Spinal cord (tissue), 10 donors: ENCODE measurements at places on chromosomes 5 and 9.
A peak's percentile ranks its signal among the peaks of the same experiment; 100 is the strongest.

DNA sequence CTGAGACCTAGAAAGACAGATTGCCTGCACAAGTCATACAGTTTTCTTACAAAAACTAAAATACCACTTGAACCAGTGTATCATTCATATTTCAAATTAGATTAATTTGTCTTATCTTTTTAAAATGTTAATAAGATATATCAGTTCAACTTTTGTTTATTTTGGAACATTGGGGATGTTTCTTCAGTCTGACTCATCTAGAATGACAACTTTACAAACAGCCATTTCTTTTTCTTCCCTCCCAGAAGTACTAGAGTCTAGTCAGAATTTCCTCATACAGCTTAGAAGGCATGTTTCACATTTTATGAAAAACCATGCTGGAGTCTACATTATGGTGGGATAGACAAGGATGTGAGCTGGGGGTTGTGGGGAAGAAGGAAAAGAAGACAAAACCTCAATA, 262.5 kb downstream of the NFIB start:
- no peak for DNase-seq

- no peak for DNase-seq
Measured at GRCh38 chr9:30039712-30040111, 2344.7 kb upstream of the ACO1 start.

- no peak for DNase-seq
Measured at GRCh38 chr5:3740546-3741373, 145.1 kb downstream of the IRX1 start.

- DNase-seq, result peak; percentile 24
Measured at GRCh38 chr9:104386425-104387069, 117.5 kb upstream of the OR13F1 start.

GRCh38 chr5:31064215-31064614, 129.3 kb upstream of the CDH6 start:
- no peak for DNase-seq

GRCh38 chr9:77598524-77598923, 49.6 kb downstream of the GNA14 start:
- DNase-seq, result peak; percentile 88

DNA sequence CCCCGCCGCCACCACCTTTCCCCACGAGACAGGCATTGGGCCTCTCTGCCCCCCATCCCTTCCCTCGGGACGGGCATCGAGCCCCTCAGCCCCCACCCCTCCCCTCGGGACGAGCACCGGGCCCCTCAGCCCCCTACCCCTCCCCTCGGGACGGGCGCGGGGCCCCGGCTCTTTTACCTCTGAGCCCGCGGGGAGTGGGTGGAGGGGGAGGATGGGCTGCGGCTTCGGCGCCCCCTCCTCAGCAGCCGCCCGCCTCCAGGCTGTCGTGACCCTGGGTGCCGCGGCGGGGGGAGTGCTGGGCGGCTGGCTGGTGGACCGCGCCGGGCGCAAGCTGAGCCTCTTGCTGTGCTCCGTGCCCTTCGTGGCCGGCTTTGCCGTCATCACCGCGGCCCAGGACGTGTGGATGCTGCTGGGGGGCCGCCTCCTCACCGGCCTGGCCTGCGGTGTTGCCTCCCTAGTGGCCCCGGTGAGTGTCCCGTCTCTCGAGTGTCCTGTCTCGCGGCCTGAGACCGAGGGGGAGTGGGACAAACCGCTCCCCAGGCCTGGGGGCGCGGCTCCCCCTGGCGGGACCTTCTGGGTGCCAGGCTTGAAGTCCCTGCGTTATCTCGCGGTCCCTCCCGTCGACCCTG, 791 bp downstream of the SLC2A8 start:
- peak; percentile 57 for DNase-seq

DNA sequence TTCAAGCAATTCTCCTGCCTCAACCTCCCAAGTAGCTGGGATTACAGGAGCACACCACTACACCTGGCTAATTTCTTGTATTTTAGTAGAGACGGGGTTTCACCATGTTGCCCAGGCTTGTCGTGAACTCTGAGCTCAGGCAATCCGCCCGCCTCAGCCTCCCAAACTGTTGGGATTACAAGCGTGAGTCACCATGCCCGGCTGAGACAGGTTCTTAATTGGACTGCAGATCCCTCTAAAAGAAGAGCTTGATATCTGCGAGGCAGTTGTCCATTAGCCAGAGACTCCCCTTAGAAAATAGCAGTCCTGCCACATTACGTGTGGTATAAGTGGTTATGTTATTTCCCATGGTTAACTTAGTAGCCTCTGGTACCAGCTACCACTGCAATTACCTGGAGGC, 46.6 kb upstream of the NPR3 start:
- DNase-seq, result no peak

GRCh38 chr9:85715587-85715986, 26.2 kb downstream of the AGTPBP1 start:
- no peak for DNase-seq

- DNase-seq, result no peak
Measured at GRCh38 chr5:134374232-134374631, 2.9 kb downstream of the UBE2B start.

DNA sequence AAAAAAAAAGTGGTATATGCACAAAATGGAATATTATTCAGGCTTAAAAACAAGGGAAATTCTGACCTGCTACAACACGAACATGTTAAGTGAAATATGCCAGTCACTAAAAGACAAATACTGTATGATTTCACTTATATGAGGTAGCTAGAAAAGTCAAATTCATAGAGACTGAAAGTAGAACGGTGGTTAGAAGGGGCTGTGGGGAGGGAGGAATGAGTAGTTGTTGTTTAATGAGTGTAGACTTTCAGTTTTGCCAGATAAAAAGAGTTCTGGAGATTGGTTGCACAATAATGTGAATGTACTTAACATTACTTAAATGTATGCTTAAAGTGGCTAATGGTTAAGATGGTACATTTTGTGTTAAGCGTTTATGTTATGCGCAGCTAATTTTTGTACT, 79.5 kb upstream of the IL12B start:
- DNase-seq, result no peak

DNA sequence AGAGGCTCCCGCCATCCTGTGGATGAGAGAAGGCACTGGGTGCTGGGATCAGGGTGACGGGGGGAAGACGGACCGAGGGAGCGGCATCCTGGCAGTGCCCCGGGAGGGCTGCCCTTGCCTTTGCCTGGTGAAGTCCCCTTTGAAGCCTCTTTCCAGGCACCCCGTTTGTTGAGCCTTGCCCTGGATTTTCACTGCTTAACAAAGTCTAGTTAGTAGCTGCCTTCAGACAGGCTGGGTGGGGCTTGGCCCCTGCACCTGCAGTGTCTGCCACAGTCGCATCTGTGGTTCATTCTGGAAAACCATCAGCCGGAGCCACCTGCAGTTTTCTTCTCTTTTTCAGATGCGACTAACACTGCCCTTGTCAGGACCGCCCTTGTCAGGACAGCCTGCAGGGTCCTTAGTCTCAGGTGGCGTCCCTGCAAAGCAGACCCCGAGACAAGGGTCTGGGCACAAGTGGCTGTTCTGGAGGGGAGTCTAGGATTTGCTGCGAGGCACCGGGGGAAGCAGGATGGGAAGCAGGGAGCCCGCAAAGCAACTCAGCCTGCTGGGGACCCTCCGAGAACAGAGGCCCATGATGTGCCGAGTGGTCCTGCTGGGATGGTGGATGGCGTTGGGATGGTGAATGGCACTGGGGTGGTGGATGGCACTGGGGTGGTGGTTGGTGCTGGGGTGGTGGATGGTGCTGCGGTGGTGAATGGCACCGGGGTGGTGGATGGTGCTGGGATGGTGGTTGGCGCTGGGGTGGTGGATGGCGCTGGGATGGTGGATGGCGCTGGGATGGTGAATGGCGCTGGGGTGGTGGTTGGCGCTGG, 147.9 kb upstream of the COL5A1 start:
- DNase-seq, result no peak

DNA sequence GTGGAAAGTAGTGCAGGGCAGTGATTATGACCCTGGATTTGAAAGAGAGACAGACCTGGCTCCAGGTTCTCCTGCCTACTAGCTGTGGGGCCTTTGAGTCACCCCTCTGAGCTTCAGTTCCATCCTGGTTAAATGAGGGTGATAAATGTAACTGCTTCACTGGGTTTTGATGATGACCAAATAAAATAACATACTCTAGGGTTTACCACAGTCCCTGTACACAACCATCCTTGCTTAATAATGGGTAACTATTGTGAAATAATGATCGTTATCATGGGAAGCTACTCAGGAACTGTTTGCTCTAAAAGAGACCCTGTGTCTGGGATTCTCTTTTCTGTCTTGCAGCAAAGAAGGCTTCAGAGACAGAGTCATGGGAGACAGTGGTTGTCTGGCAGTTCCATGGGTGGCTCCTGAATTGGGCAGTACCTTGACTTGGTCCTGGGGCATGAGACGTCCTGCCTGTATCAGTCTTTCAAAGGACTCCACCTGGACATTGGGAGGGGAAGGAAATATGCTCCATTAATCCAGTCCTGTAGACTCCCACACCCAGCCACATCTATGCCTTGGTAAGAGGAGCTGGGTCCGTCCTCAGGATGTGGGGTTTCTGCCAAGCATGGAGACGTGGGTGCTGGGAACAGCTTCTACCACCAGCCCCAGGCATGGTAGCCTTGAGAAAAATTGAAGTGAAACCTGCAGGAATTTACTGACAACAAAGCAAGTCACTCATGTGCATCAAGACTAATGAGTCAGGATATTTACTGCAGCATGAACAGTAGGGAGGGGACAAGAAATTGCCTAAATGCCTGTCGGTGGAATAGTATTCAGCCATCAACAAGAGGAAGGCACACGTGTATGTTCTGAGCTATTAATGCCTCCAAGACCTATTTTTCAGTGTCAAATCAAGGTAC, 23.4 kb downstream of the AKNA start:
- DNase-seq, result no peak

DNA sequence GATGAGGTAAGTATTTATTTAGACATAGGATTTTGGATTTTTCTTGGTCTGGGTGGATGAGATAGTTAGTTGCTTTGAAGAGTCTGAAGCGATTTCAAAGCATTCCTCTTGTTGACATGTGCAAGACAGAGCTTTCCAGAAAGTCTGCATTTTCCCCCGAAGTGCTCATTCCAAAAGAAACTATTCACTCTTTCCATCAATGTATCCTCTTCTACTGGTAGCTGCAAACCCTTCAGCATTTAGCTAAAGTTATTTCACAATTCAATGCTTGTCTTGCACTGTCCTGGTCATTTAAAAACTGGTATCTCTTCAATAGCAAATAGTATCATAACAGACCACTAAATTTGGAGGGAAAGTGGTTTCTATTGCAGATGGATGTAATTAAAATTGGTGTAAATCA, 13.0 kb downstream of the NREP start:
- no peak for DNase-seq

DNA sequence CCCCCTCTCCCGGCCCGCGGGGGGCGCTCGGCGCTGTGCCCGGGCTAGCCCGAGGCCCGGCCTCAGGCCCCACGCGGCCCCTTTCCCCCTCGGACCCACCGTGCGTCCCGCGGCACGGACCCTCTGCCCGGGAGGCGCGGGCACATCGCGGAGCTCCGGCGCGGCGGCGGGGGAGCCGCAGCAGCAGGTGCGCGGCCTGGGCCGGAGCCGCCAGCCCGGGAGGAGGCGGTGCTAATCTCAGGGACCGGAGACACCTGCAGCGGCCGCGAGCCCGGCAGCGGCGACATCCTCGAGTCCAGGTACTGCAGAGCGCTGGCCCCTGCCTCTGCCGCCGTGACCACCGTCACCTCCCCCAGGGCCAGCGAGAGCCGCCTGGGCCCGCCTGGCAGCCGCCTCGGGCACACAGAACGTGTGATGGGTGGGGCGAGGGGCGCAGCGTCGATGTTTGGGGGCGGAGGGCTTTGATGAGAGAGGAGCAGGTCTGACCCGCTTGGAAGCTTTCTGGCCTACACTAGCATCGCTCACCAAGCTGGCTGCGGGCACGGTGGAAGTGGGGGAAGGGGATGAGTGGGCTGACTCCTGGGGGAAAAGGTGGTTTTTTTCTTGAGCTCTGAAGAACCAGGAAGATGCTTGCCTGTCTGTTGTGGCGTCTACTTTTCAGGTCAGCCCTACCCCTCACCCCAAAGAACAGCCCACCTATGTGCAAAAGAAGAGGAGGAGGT, 524 bp downstream of the CYFIP2 start:
- peak; percentile 71 for DNase-seq

GRCh38 chr5:122680623-122681350, 94.1 kb upstream of the SNX2 start:
- DNase-seq, result no peak

- DNase-seq, result no peak
Measured at GRCh38 chr5:5932824-5933223, 445.5 kb downstream of the MED10 start.

- DNase-seq, result no peak
Measured at GRCh38 chr9:106878081-106878837, 15.3 kb downstream of the ZNF462 start.

DNA sequence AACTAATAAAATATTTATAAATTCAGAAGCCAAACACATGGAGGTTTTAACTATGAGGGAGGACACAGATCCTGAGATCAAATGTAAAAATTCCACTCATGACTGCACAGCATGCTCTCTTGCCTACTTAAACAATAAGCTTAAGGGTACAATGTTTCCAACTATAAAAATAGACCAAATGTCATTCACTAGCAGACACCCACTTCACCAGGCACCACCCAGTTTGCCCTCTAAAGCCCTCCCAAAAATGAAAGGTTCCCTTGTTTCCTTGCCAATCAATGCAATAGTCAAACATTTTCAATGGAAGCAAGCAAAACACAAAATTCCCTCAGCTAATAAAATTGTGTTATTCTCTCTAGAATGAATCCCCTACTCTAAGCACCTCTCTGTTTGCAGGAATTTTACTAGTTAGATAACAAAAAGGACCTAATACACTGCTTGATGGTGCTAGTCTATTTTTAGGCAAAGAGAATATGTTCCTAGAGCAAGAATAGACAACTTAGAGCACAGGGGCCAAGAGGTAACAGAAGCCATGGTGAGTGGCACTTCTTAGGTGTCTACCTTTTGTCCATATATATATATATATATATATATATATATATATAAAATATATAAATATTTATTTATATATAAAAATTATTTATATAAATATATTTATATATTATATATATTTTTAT, 135.3 kb downstream of the HOMER1 start:
- DNase-seq, result no peak

- DNase-seq, result no peak
Measured at GRCh38 chr9:84000186-84000585, 19.6 kb downstream of the RMI1 start.

GRCh38 chr9:112860451-112860850, 30.2 kb downstream of the SLC46A2 start:
- no peak for DNase-seq

DNA sequence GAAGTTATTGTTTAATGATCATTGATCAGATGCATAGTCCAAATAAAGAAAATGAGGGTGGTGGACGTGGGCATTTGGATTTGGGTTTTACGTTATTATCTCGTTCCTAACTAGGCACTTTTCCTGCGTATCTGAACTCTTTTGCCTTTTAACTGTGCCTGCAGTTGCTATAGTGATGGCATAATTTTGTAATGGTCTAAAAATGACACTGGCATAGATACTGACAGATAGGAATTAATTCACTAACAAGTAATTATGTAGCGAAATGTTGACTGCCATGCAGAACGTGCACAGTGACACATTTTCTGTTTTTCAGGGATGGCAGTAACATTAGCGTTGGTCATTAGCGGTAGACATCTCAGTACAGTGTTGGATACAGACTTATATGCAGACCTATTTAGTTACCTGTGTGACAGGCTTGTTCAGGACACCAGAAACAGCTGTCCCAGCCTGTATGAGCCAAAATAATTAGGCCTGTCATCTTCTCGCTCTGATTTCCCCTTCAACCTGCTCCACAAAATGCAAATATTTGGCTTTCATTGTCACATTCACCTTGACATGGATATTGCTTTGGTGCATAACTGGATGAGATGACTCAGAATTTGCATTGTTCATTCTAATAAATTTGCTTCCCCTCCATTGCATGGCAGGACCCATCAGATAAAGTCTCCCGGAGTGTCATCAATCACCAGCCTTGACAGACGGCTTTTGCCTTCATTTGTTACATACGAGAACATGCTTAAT, 413.3 kb upstream of the IRX1 start:
- peak; percentile 32 for DNase-seq

GRCh38 chr9:12818431-12819000, 43.7 kb downstream of the LURAP1L start:
- no peak for DNase-seq
